Right ventricle myocardium superior (tissue), 1 donor: ENCODE measurements at places on chromosomes 4 and X. TPM values are rescaled to one million over a fixed set of nuclear protein-coding genes. Genes with fewer than 3 reads are reported as not detected.

Gene SYP
- 1.6 TPM for total RNA-seq

- DNase-seq, result peak; percentile 10
Observed at GRCh38 chr4:3676907-3677747, 89.1 kb upstream of the ADRA2C start.

Gene CCNB3
- total RNA-seq, result 0.11 TPM

Gene DTHD1
- not detected for total RNA-seq

- DNase-seq, result no peak
Observed at GRCh38 chr4:151895671-151896070, 134.9 kb upstream of the GATB start.

Gene SLC2A9
- total RNA-seq, result 8.8 TPM

DNA sequence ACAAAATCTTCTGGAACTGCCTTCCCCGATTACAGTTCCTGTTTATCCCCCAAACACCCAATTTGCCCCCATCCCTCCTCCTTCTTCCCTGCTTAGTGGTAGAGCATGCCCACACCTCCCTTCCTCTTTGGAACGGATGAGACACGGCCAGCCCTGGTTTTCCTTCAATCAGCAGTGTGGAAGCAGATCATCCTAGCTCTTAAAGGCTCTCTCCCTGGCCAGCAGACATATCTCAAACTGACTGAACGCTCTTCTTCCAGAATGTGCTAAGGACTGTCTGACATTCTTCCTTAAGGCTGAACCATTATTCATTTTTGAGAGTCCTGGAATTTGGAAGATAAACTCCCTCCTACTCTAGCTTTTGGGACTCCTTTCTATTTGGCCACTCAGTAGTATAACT lies 161.1 kb downstream of the TRIML1 start:
- no peak for DNase-seq

Gene XAGE2
- total RNA-seq, result not detected

DNA sequence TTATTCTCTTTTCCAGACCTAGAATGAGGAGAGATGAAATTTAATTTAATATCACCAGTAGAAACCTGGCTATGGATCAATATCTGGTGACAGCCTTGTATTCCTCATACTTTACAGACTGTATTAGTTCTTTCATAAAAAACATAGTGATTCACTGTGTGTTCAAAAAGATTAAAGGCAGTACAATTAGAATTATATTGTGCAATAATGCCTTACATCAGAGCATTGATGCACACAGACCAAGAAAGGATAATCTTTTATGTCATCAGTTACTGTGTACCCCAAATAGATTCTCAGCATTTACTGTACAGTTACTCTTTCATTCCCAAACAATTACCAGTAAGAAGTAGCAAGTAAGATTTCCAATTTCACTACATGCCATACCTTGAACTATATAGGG lies 260.5 kb upstream of the ANXA10 start:
- DNase-seq, result no peak

Gene WDR17
- total RNA-seq, result 0.32 TPM

DNA sequence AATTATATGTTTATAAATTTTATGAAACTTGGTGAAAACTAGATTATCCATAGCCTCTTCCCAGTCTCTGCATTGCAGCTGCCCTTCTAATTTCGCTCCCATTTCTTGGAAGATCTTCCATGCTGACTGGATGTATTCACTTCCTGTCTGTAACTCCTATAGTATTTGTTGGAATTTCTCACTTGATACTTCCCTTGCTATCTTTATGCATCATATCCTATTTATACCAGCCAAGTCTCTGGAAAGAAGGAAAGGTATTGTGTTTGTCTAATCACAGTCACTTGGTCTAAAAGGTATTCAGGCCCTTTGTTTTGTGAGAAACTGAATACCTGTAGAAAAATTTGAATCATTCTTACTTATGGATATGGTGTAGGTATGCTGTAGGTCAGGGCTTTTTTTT lies 870.9 kb upstream of the FRG1 start:
- no peak for DNase-seq

DNA sequence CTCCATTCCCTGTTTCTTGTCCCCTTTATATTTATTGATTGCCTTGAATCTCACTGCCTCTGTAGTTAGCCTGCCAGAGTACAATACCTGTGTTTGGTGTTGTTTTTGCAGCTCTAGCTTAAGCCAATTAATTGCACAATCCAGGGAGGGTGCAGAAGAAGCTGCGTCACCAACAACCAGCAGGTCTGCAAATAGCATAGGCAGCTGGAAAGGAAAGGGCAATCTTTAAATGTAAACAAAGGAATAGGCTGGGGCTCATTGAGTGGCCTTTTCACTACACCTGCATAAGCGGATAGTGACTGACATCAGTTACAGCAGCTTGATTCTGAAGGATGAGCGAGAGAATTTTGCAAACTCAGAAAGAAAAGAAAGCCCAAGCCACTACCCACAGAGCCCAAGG lies 106.8 kb upstream of the RAI2 start:
- DNase-seq, result no peak

GRCh38 chrX:74452199-74452481 lies 30.8 kb downstream of the SLC16A2 start:
- DNase-seq, result no peak

- DNase-seq, result no peak
Observed at GRCh38 chrX:94545722-94546121, 871.7 kb downstream of the FAM133A start.

- DNase-seq, result no peak
Observed at GRCh38 chr4:25308306-25308705, 4.3 kb upstream of the ZCCHC4 start.

Gene COL4A6
- total RNA-seq, result 7.4 TPM

DNA sequence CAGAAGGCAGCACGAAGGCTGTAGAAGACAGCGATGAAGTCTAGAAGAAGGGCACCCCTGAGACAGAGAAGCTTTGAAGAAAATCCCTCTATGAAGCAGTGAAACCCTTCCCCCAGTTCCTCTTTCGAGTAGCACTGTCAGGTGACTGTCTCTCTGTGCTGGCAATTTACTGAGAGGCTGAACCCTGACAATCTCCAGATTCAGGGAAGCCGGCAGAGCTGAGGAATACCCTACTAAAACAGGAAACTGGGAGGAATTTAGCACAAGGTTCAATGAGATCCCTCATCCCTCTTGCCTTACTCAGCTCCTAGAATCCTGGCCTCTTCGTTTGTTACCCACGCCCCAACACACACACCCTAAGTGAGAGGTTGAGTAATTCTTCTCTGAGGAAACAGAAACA lies 239.7 kb upstream of the NOCT start:
- no peak for DNase-seq

GRCh38 chr4:8506373-8507195 lies 66.0 kb downstream of the TRMT44 start:
- DNase-seq, result peak; percentile 71

DNA sequence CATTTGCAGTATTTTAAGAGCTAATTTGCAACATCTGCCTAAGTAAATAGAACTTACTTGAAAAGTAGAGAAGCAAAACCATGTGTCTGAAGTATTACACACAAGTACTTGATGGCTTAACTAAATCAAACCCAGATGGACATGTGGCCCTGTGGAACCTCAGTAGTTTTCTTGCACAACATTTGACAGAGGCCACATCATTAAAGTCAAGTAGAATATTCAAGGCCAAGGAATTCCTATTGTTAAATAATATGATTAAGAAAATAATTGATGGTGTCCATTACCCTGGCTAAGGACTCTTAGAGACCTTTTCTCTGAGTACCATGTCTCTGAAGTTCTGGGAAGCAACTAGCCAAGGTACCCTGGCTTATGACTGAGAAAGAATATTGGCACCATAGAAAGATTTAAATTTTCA lies 135.4 kb upstream of the OTUD4 start:
- no peak for DNase-seq

DNA sequence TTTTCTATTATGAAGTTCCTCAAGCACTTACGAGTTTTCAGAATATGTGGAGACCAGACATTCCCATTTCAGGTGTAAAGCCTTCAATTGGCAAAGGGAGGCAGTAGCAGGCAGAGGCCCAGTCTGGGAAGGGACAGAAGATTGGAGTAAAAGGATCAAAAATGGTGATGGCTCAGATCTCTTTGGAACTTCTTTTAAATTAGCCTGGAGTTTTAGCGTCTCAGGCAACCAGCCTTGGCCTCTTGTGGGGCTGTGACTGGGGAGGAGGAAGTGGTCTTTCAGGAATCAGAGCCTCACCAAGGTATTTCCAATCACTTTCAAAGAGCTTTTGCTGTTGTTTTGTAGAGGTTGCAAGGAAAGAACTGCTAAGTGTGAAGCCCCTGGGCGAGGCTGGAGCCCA lies 239.1 kb downstream of the FRAS1 start:
- no peak for DNase-seq

DNA sequence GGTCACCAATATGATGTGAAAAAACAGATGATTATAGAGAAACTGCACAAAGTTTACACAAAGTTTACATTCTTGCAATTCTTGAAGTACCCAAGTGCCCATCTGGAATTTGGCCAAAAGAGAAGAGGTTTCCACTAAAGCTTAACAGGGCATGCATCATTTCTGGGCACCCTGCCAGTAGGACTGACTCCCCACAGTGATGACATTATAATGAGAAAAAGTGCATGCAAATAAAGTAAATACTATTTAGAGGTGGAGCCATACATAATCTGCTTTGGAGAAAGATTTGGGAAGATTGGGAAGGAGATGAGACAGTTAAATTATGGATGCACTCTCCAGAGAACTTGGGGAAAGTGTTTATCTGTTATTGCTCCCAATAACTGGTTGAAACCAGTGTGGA lies 93.7 kb upstream of the TRPC3 start:
- no peak for DNase-seq

- no peak for DNase-seq
Observed at GRCh38 chrX:68902706-68903504, 74.1 kb downstream of the EFNB1 start.

DNA sequence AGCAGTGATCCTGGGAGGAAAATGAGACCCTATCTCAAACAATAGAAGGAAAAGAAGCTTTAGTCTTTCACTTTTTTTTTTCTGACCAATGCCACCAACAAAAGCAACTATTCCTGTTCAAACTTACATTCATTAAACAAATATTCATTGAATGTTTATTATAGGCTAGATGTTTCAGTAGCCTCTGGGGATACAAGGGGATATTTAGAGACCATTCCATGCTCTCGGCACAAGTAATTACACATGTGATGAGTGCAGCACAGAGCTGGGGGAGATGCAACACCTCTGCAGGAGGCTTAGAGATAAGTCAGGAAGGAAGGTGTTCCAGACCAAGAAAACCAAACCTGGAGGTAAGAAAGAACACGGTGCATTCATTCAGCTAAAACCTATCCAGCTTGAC lies 68.3 kb downstream of the PALLD start:
- no peak for DNase-seq

DNA sequence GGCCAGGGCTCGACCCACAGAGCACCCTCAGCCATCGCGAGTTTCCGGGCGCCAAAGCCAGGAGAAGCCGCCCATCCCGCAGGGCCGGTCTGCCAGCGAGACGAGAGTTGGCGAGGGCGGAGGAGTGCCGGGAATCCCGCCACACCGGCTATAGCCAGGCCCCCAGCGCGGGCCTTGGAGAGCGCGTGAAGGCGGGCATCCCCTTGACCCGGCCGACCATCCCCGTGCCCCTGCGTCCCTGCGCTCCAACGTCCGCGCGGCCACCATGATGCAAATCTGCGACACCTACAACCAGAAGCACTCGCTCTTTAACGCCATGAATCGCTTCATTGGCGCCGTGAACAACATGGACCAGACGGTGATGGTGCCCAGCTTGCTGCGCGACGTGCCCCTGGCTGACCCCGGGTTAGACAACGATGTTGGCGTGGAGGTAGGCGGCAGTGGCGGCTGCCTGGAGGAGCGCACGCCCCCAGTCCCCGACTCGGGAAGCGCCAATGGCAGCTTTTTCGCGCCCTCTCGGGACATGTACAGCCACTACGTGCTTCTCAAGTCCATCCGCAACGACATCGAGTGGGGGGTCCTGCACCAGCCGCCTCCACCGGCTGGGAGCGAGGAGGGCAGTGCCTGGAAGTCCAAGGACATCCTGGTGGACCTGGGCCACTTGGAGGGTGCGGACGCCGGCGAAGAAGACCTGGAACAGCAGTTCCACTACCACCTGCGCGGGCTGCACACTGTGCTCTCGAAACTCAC lies 3.6 kb downstream of the MID1IP1 start:
- DNase-seq, result peak; percentile 52

Gene RPGR
- total RNA-seq, result 3.5 TPM

Gene SORBS2
- 819 TPM for total RNA-seq

GRCh38 chrX:7987160-7988012 lies 60.2 kb upstream of the PNPLA4 start:
- no peak for DNase-seq

- no peak for DNase-seq
Observed at GRCh38 chr4:182973511-182973911, 56.3 kb upstream of the DCTD start.

- DNase-seq, result no peak
Observed at GRCh38 chr4:40168070-40168469, 28.8 kb upstream of the RHOH start.

- DNase-seq, result no peak
Observed at GRCh38 chr4:108651014-108651791, 804 bp downstream of the OSTC start.

GRCh38 chr4:79358438-79358837 lies 32.6 kb upstream of the NAA11 start:
- DNase-seq, result no peak

- no peak for DNase-seq
Observed at GRCh38 chr4:76857074-76857409, 40.9 kb downstream of the SOWAHB start.

DNA sequence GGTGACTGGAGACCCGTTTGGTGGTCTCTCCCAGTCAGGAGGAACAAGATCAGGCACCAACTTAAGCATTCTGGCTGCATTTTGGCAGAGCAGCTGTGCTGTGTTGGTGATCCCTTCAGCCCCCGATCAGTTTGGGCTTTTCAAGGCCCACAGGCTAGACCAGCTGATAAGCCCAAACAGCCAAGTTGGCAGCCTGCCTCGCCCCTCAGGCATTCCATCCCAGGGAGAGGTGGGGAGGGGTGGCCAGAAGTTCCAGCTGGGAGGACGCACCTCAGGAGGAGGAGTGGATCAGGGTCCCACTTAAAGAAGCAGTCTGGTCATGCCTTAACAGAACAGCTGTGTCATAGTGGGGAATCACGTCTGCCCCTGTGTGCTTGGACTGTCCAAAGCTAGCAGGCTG lies 105.8 kb downstream of the CHIC1 start:
- peak; percentile 42 for DNase-seq

GRCh38 chr4:52296341-52296740 lies 245.2 kb downstream of the SPATA18 start:
- no peak for DNase-seq

- no peak for DNase-seq
Observed at GRCh38 chr4:55354648-55355047, 8.6 kb downstream of the SRD5A3 start.

DNA sequence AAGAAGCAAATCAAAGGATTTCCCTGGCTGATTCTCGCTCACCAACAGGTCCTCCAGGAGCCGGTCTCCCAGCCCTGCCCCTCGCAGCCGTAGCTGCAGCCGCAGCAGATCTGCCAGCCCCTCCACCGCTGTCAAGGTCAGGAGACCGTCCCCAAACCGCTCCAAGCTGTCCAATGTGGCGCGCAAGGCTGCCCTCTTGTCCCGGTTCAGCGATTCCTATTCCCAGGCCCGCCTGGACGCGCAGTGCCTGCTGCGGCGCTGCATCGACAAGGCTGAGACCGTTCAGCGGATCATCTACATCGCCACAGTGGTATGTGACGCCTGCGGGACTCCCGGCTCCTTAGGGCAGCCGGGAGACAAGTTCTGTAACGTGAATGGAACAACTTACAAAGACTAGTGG lies 25.6 kb downstream of the SPATA18 start:
- DNase-seq, result peak; percentile 54
